Stimulated activated CD8-positive, alpha-beta memory T cell treated with anti-CD3 and anti-CD28 coated beads, Interleukin-12 subunit alpha, Interleukin-12 subunit beta, amount 100 ng/mL, for 4 hours (primary cell): ENCODE measurements at places on chromosomes 16 and 17.

GRCh38 chr17:68019336-68019674 lies 16.2 kb upstream of the KPNA2 start:
- DNase-seq: no peak

DNA sequence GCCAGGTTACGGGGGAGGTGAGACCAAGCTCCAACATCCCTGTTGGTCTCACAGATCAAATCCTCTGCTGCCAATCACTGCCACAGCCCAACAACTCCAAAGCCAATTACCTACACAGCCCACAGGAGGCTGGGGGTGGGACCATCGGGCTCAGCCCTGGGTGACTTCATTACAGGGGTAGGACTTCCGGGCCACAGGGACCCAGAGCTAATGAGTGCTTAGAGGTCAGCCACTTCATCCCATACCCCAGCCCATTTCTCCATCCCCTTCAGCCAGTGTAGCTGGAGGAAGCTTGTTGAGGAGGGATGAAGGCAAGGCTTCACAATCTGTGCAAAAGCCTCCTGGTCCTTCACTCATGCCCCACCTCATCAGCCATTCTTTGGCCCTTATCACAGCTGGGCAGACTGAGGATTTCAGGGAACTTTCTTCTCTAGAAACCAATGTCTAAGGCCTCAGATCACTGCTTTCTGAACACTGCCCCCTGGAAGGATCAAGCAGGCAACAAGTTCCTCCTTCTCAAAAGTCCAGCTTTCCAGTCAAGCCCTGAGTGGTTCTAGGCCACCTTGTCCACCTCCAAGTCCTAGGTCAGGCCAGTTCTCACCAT lies 5.8 kb downstream of the FOXN1 start:
- no peak for DNase-seq

GRCh38 chr16:80480664-80481063 lies 60.1 kb upstream of the DYNLRB2 start:
- DNase-seq: no peak

GRCh38 chr17:30308406-30308805 lies 16.7 kb upstream of the BLMH start:
- DNase-seq: no peak

DNA sequence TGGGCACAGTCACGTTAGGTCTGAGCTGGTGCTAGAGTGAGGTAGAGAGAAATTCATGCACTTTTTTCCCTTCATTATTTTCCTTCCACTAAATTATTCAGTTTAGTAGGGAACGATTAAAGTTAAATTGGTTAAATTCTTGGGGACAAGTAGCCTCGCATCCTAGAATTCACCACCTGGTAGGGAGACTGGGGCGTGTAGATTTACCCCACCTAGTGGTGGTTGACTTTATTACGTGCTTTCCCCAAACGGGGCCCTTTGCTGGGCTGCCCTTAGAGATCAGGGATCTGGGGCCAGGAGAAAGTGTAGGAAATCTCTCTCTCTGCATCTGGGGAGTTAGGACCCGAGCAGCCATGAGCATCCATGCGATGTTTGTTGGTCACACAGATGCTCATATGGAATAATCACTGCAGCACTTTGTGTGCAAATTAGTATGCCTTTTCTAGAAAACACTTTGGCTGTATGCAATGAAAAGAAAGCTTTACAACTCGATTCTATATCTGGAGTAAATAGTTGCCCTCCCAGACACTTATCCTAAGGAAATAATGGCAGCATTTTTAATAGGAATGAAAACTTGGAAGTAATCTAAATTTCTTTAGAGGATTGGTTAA lies 107.0 kb downstream of the PLCG2 start:
- DNase-seq: no peak

DNA sequence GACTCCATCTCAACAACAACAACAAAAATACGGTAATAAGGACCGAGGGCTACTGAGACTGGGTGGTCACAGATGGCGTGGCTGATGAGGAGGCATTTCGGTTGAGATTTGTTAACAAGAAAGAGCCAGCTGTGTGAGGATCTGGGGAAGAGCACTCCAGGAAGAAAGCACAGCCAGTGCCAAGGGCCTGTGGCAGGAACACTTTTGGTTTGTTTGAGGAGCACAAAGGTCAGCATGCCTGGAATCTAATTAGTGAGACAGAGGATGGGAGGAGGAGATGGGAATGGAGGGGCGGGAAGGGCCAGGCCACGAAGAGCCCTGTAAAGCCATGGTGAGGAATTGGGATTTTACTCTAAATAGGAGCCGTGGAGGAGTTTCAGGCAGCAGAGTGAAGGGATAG lies 24.9 kb downstream of the HASPIN start:
- no peak for DNase-seq

GRCh38 chr17:75908201-75908600 lies 3.5 kb upstream of the MRPL38 start:
- no peak for DNase-seq

DNA sequence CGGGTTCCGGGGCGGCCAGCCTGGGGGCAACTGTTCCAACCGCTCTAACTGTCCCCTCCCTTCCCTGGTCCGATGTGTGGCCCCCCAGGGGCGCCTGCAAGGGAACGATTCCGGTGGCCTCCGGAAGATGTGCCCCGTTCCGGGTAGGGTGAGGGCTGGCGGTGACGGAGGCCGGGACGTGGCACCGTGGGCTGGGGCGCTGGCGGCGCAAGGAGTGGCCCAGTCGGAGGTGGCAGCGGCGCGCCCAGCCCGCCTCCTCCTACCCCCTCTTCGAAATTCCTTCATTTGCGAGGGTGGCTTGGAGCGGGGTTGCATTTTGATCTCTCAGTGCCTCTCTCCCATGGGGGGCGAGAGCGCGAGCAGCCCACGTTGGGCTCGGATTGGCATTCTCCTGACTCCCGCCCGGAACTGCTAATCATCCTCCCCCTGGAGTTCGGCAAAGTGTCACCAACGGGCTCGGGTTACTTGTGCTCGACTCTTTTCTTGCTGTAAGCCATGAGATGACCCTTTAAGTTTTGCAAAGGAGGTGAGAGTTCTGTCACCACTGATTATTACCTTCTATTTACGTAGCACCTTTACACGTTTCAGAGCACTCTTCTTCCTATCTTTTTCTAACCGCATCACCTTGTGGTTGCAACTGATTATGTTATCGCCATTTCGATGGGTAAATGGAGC lies 622 bp downstream of the NDEL1 start:
- DNase-seq: peak; percentile 43

DNA sequence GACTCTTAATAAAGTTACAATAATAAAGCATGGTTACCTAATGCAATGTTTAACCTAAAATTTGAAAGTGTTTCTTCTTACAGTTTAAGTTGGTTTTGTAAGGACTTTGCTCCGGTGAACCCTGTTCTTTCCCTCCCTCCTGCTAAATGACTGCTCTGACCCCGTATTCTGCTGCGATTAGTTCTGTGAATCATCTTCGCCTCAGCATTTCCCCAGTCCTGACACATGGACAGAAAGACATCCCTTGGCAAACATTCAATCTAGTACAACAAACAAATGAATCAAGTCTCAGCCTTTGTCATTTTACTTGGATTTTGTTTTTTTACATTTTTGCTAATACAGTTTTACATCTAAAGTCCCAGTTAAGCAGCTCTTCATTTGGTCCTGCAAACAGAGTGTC lies 15.4 kb downstream of the KCNJ2 start:
- no peak for DNase-seq

DNA sequence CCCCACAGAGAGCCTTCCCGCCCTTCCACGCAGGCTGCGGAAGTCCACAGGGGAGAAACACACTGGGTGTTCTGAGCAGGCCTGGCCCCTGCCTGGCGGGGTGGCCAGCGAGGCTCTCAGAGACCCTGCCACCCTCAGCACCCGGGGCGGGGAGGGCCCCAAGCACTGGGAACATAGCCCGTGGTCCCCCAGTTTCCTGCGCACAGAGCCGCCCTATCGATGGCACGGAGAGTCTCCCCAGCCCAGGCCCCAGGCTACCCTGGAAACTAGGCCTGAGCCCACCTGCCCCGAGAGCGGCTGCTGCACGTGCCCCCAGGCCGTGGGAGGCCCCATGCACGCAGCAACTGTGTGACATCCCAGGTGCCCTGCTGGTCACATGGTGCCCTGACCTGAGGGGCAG lies 10.2 kb upstream of the CCDC154 start:
- no peak for DNase-seq

DNA sequence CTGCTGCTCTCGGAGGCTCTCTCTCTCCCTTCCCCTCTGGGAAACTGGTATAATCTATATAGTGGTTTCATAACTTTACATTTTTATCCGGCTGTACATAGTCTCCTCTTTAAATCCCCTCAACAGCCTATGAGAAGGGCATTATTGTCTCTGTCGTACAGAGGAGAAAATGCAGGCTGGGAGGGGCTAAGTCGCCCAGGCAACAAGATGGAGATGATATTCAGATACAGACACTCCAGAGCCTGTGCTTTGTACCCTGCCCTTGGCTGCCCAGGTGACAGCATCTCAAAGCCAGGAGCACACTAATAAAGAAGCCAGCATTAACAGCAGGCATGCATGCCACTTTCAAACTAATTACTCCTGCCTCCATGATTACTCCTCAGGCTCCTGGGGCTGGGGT lies 4.7 kb upstream of the EIF1 start:
- no peak for DNase-seq

DNA sequence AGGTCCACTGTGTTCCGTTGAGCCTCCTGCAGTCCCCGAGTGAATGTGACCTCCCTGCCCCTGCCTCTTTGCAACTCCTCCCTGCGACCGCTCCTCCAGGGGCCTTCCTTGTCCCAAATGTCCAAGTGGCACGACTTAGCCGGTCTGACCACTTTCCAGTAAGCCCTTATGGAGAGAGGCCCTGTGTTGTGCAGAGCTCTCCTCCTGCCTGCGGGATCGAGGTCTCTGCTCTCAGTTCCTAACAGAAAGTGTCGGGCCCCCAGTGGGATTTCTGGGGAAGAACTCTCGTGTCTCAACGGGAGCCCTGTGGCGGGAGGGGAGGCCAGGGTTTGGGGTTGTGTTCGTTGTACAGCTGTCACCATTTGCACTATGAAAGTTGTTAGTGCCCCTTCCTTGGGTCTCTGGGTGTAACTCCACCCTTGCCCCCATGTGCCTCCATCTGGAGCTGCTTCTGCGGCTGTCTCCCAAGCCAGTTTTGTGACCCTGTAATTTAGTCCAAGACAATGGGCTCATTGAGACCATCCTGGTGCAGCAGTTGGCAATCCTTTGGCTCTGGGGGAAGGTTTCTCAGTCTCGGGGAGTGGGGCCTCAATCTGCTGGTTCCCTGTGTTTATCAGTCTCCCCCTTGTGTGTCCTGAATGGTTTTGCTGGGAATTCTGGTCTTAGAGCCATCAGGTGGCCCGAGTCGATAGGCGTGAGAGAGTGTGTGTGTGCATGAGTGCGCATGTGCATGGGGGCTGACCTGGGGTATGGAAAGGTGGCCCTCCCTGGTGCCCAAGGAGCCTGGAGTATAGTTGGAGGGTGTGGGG lies 234.5 kb downstream of the SEC14L1 start:
- no peak for DNase-seq

- DNase-seq: no peak
Observed at GRCh38 chr17:62760945-62761267, 47.2 kb downstream of the MARCHF10 start.

GRCh38 chr16:1825864-1826690 lies 548 bp downstream of the HAGH start:
- no peak for DNase-seq

DNA sequence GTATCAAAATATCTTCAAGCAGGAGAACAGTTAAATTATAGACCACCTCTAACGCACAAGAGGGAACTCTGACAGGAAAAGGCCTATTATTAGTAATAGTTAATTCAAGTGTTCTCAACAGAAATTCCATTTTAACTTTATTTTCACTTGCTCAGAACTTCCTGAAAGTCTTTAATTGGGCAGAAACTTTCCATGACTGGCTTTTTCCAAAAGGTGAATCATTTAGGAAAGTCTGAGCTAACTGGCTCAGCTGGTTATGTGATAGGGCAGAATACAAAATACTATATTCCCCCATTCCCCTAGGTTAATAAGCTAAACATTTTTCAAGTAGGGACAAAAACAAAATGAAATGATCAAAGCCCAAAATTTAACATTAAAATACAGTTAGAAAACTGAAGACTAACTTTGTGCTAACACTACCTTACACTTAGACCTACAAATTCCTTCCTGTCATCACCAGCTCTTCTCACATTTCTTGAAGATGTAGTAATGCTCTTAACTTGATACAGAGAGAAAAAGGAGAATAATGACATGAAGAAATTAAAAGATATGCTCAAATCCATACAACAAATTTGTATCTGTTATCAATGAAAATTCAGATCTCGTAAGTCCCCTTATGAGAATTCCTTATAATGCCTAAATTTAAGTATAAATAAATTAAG lies 31.0 kb downstream of the CFDP1 start:
- DNase-seq: no peak

- no peak for DNase-seq
Observed at GRCh38 chr16:52543654-52544053, 3.3 kb downstream of the TOX3 start.

DNA sequence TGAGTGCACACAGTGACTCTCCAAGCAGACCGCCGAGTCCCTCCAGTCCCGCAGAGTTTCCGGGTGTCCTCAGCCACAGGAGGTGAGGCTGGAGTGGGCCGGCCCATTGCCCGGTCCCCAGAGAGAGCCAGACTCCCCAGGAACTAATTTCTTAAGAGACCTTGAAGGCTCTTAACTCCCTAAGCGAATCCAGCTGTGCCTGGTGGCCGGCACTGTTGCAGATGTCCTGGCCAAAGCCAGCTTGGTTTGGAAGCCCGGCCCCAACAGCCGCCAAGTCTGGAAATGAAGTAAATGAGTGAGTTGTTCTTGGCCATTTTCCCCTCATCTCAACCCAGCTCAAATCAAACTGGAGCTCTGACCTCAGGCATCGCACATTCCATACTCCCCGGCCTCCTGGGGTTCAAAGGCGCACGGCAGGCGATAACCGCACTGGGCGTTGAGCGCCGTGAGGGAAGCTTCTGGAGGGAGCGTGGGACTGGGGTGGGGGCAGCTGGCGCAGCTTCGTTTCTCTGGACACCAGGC lies 42.0 kb downstream of the CMIP start:
- DNase-seq: no peak

GRCh38 chr16:15811481-15812400 lies 45.1 kb downstream of the MYH11 start:
- DNase-seq: no peak

DNA sequence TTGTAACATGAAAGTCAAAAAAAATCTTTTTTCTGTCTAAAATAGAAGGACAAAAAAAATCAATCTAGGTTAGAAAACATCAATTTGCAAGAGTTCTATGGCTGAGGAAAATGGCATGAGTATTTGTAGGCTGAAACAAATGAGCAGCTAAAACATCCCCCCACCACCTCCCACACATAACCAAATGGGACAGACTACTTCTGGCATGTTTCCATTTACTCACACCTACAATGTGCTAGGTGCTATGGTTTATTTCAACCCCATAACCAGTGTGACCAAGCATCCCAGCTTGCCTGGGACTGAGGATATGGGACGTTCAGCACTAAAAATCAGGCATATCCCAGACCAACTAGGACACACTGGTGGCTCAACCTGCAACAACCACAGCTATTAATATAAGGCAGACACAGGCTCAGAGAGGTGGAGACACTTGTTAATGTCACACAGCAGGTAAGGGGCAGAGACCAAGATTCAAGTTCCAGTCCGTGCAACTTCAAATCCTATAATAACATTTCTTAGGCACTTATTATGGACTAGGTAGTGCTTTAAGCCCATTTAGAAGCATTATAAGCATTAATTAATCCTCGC lies 96.0 kb downstream of the XYLT1 start:
- no peak for DNase-seq

- no peak for DNase-seq
Observed at GRCh38 chr16:12000032-12000431, 23.5 kb downstream of the SNX29 start.

- no peak for DNase-seq
Observed at GRCh38 chr17:4023220-4023619, 59.0 kb upstream of the ATP2A3 start.
